ENCODE measurements at places on chromosomes 7 and 10. TPM values are rescaled to one million over a fixed set of nuclear protein-coding genes. Genes with fewer than 3 reads are reported as not detected.

DNA sequence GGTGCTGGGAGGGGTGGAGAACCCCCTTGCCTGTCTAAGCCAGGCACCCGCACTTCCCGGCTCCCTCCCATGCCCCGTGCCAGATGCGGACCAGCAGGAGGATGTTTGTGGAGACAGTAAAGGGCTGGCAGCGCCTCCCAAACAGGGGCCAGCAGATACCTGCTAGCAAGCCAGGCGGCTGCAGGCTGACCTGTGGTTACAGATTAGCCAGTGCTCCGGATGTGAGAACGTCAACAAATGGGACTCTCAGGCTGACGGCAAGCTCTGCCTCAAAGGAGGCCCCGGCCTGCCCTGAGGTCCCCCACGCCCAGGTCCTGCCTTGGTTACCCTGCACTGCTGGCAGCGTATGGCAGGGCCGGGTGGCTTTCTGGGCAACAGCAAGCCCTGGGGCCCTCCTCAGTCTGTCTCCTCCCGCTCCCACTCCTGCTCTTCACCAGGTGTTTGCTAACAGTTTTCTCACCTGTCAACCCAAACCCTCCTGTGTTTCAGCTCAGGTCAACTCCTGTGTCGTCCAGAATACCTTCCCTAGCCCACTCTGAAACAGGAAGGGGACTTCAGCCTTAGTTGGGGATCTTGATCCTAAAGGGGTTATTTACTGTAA is 85.4 kb downstream of the NEURL1 start:
- DNase-seq: no peak

DNA sequence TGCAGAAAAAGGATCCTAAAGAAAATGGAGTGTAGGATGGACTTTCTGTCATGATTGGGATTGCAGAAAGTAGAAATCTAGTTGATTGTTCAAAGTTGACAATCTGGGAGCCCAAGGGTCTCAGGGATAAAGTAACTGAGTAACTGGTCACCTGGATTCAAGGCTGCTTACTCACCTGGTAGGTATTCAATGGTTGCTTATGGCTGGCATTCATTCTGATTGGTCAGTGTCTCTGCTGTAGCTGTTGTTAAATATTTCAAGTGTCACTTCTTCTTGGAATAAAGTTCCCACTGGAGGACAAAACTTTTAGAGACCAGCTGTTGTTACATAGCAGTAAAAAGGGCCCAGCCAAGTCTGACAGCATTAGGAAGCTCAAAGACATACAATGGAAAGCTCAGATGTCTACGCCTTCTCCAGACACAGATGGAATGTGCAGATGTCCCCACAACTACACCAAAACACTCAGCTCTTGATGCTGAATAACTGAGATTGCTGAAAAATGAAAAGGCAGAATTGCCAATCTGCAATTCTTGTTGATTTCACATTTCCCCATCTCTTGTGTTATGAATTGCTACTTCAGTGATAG is 106.9 kb downstream of the ZNF467 start:
- DNase-seq: no peak

DNA sequence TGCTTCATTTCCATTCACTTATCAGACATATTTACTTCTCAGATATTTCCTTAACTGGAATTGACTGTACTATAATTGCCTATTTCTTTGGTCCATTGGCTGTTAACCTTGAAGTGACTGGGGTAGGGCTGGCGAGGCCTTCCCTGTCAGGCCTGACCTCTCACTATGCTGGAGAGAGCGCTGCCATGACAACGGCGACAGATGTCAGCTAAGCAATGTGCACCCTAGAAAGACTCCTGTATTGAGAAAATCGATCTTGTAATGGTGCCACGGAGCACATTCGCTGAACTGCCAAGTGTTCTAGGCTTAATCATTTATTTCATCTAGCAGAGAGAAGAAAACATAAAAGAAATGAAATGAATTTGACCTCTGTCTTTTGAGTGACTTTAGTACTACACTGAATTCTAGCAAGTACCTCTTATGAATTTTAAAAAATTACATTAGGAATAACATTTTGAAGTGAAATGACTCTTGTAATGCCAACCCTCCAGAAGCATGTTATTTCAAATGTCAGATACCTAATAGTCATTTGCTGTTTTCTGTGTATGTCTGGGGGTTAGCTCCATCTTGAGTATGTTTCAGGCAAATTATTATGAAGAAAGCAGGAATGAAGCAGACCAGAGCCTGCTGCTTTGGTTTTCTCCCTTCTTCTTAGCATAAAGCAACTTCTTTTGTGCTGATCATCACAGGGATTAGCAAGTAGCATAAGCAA is 148.0 kb downstream of the SNX10 start:
- DNase-seq: no peak

DNA sequence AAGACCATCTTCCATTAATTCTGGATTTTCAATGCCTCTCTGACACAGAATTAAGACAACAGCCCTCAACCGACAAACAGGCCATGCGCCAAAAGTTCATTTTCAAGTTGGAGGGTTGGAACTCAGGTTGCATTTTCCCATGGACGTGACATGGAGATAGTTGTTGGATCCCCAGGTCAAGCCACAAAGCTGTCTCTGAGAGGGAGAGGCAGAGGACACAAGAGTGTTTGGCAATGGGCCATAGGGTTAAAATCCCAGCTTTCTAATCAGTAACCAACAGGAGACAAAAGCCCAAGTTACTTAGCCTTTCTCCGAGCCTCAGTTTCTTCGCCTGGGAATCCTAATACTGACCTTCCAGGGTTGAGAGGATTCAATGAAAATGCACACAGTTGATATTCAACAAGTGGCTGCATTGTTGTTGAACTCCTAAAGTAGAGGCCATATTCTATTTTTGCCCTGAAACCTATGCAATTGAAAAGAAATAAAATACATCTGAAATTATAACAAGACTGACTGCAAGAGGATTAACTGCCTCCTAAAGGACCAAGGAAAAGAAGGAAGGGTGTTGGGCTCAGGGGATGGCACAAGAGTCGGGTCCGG is 44.3 kb downstream of the SORBS1 start:
- DNase-seq: no peak

- DNase-seq: no peak
Observed at GRCh38 chr7:125122173-125122572, 192.5 kb upstream of the POT1 start.

The RBP3 gene
- not detected for total RNA-seq

DNA sequence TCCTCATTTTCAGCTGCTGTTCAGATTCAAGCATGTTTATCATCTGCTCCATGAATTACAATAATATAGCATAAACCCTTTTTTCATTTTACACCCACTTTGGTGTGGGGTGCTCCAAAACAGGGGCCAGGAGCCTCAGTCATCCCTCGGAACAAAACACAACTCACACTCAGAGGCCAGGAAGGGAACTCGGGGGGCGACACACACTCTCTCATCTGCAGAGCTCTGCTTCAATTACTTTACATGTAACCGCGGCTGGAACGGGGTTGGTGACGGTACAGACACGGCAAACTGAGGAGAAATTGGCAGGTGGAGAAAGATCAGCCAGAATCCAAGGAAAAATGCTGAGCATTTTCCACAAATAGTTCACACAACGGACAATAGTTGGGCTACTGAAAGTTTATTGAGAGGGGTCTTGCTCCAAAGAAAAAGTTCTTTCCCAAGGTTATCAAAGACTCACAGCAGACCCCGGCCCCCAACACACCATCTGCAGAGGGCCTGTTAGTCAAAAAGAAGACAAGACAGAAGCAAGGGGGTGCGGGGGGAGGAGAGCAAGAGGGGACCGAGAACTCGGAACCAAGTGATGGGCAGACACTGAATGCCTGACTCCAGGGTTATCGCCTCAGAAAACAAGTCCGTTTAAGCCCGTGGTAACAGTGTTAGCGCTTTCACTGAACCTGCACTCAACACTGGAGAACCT is 20.5 kb downstream of the DIP2C start:
- DNase-seq: no peak

- DNase-seq: no peak
Observed at GRCh38 chr10:33706746-33707145, 372.3 kb upstream of the NRP1 start.

DNA sequence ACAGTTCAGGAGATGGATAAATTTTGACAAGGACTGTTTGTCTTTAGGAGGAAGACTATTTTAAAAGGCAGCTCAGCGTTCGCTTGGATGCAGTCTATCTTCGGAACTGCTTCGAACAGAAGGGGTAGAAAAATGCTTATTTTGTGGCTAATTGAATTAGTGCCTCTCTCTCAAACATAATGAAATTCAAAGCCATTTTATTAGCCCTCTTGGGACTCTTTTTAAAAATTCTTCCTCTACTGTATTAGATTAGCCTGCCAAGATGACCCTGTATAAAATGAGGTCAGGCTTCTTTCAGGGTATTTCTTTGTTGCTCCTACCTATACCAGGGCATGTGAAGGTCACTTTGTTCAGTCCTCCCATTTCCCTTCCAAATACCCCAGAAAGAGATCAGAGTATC is 379.2 kb upstream of the NFE2L3 start:
- no peak for DNase-seq

DNA sequence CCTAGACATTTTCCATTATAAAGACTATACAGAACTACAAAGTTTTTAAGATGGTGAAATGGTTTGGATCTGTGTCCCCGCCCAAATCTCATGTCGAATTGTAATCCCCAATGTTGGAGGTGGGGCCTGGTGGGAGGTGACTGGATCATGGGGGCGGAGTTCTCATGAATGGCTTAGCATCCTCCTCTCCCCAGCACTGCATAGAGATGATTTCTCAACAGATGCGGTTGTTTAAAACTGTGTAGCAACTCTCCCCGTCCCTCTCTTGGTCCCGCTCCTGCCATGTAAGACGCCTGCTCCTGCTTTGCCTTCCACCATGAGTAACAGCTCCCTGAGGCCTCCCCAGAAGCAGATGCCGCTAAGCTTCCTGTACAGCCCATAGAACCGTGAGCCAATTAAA is 1.6 kb downstream of the FAM133B start:
- DNase-seq: peak; percentile 28

DNA sequence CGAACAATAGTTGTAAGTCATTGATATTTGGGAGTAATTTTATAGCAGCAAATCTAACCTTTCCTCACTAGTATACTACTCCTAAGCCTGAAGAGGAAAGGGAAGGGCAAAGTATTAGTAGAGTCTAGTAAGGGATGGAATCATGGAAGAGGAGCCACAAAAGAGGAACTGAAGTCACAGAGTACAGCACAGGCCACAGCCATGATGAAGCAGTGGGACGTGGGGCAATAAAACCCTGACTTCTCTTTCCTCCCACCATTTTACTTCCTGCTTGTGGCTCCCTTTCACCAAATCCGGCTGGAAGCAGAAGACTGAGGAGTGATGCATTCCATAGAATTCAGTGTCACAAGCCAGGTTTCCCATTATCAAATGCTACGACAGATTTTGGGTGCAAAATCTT is 58.7 kb downstream of the CABCOCO1 start:
- no peak for DNase-seq

The MYH16 gene
- not detected for total RNA-seq

DNA sequence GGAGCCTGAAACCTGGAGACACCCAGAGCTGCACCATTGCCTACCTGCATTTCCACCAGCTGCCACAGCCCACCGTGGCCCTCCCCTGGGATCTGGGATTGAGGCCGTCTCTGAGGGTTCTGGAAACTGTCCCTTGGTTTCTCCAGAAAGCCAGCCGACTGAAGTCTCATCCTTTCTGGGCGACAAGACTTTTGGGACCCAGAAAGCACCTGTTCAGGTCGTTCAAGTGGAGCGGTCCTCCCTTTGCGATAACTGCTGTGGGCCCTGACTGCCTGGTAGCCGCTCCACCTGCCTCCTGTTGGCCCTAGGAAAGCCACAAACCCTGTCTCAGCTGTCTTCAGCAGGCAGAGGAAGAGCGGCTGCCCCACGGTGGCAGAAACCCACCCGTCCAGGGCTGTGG is 346.0 kb upstream of the MKI67 start:
- no peak for DNase-seq

The ZNF804B gene
- not detected for total RNA-seq

The CALHM3 gene
- 0.48 TPM for total RNA-seq

DNA sequence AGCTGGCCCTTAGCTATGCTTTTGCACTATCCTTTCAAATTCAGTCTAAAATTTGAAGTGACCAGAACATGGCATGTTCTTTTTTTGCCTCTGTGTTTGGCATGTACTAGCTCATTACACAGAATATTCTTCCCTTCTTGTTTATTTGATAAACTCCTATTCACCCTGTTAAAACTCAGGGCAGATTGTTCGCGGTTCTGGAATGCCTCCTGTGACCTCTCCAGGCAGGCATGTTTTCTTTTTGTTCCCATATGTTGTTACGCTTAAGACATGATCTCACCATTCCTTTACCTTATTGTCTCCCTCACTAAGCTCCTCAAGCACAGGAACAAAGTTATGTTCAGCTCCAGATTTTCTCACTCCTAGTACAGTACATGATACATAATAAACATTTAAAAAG is 181.7 kb downstream of the CCSER2 start:
- no peak for DNase-seq

DNA sequence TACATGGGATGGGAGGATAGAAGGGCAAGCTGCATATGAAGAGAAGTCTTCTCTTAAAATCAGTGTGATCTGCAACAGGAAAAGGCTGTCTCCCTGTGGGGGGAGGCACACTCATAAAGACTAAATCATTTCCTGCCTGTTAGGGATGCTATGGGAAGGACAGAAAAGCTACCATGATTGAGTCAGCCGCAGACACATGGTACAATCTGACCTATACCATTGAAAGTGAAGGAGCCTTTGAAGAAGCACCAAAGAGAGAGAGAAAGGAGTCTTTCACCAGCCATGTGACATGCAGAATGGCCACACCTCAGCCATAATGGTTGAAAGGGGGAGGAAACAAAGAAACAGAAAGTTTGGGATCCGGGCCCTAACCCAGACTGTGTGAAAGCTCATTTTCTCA is 29.1 kb downstream of the NUDCD3 start:
- DNase-seq: peak; percentile 70

- peak; percentile 28 for DNase-seq
Observed at GRCh38 chr10:31921031-31921430, 7.6 kb downstream of the ARHGAP12 start.

DNA sequence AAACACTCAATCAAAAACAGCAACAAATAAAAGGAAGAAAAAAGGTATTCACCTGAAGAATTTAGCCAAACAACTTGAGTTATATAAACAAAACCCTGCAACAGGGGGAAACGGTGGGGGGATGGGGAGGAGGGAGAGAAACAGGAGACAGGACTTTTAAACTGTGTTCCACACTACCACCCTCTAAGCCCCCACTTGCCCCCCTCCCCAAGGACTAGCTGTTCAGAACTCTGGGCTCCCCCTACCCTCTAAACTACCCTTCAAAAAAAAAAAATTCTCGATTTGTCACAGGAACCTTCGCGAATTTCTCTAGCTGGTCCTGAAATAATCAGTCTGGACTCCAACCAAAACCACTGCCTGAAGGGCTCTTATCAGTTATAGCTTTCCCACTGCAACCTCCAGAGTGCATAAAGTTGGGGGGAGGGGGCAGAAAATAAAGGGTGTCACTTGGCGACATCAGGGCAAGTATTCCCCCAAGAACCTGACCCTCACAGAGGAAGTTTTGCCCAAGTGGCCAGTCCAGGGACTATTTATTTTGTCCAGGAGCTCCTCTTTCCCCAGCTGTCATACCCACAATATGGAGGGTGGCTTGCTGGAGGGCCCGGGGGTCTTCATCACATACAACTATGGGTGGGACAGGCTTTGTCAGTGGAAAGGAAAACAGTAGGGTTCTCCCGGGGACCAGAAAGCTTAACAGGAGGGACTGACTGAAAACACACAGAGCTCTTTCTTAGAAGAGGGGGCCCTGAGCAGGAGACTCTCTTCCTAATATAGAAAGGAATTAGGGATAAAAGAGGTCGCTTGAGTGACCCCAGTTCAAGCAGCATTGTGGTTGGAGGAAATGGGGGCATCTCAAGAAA is 1.3 kb downstream of the UBE2H start:
- no peak for DNase-seq

The PNLIPRP1 gene
- total RNA-seq: not detected

The DENND2A gene
- total RNA-seq: not detected

Measured in activated CD4-positive, alpha-beta memory T cell treated with anti-CD3 and anti-CD28 coated beads, Interleukin-2, amount 10 ng/mL, durations not matched to agents 7 days and 5 days (primary cell).